ENCODE measurements at places on chromosomes 4 and X.

- DNase-seq = no peak
Observed at GRCh38 chr4:138759554-138759902, 256.1 kb upstream of the NOCT start.

- DNase-seq = no peak
Observed at GRCh38 chr4:6155996-6156750, 44.2 kb downstream of the JAKMIP1 start.

GRCh38 chr4:116055857-116056827 lies 942.7 kb upstream of the NDST4 start:
- DNase-seq = no peak

- no peak for DNase-seq
Observed at GRCh38 chrX:11427453-11428071, 134.3 kb downstream of the AMELX start.

DNA sequence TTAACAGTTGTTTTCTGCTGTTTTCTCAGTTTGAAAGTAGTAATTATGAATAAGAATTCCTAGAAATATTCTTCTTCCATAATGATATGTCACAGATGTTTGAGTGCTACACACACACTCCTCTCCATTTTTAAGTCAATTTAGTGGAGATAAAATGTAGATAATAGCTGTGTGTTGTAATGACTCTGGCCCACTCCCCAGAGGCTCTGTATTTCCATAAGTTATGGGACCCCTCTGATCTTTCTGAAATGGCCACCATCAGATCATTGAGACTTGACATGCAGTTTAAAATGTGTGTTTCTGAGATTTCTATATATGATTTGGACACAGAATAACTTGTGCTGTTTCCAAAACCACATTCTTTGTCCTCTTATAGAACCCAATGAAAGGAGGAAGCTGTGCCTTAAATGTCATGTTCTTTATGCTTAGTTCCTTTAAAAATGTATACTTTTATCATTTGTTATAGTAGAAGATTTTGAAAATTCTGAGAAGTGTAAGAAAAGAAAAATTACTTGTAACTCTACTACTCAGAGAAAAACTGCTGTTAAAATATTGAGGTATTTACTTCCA lies 46.4 kb downstream of the GAB1 start:
- DNase-seq = no peak

DNA sequence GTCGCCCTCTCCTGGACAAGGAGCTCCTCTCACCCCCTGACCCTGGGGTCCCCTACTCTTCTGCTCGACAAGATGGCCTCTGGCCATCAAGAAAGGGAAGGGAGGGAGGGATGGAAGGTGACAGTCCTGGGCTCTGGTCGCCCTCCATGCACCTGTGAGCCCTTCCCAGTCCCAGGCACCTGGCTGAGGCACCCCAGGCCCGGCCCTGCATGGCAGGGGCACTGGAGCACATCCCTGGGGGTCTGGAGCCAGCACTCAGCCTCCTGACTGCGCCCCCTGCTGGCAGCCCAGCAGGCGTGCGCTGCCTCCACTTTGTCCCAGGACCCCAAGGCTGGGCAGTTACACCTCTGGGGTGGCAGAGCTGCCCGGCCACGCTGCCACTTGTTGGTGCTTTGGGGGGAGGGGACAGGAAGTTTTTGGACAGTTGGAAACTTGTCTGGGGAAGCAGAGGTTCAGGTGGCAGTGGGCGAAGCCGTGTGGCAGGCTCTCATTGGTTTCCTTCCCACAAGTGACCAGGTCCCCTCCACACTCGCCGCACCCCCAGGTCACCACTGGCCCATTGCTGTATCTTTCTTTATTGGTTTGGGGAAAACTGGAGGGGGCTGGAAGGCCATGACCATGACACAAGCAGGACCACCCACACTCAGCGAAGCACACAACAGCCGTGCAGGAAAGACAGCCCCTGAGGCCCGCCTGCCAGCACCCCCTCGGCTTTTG lies 4.3 kb downstream of the PNCK start:
- DNase-seq = no peak

GRCh38 chrX:40778861-40779575 lies 43.7 kb upstream of the MED14 start:
- no peak for DNase-seq

DNA sequence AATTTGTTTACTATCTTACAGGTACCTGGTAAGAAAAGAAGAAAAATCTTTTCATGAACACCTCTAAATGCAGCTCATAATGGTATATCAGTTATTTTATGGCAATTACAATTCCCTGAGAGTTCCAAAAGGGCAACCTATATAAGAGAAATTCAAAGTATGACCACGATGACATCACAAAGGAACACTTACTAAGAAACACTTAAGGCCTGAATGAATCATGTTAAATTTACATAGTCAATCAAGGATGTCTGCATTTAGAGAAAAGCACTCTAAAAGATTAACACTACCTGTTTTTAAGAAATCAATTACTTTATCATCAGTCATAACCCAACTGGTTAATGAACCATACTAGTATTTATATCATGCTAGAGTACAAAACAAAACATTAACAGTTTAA lies 63.9 kb downstream of the LCORL start:
- DNase-seq = no peak

DNA sequence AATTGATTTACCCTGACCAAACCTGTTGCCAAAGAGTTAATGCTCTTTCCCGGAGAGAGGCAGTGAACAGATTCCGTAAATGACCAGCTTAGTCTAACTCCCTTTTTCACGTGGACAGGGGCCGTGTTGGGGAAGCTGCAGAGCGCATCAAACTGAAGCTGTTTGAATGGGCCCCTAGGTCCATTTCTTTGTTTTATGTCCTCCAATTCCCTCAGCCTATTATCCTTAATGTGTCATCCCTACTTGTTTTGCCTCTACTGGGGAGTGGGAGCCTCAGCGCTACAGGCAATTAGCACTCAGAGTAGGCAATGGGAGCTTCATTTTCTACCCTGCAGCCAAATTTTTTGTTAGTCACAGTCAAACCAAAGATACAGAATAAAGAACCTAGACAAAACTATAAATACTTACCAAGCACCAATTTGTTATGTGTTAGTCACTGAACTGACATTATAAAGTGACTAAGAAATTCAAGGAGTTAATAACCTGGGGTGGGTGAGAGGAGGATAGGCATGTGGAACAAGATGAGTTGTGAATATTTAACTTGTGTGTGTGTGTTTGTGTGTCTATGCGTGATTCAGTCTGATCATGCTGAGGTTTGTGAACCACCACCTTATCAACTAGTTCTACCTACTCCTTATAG lies 417.4 kb downstream of the PACRGL start:
- no peak for DNase-seq

DNA sequence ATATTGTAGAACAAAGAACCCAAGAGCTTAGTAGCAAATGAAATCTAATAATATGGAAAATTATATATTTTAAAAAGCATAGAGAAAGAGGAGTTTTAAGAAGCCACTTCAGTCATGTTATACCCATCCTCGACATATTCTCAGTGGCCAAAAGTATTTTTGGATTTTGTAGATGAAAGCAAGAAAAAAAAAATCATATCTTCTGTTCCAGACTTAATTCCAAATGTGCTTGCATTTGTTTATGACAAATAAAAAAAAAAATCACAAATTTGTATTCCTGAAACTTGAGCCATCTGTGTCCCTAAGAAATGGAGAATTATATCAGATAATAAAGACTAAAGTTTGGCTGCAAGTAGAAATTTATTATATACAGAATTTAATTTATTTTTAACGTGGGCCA lies 1482.4 kb upstream of the PABPC4L start:
- no peak for DNase-seq

DNA sequence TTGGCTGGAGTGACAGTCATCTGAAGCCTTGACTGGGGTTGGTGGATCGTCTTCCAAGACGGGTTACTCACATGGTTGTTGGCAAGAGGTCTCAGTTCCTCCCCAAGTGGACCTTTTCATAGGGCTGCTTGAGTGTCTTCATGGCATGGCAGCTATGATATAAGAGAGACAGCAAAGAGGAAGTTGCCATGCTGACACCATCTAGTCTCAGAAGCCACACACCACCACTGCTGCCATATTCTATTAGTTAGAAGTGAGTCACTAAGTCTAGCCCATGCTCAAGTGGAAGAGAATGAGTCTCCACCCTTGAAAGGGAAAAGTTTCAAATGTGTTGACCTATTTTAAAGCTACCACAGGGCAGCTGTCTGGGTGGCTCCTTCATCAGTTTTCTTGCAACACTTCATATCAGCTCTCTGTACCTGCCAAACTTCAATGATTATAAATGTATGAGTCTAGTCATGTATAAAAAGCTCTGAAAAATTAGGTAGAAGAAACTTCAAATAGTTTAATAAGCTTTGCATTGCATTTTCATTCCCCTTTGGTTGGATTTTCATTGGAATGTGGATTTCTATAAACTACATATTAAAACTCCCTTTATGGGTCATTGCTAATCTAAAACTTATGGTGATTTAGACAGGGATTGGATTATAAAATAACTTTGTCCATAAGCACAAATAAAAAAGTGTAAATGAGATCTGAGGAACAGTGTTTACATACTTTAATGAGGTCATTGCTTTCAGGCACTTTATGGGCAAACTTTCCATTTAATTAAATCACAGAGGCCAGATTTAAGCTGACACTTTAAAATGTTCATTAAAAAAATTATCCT lies 68.0 kb upstream of the ATXN3L start:
- DNase-seq = no peak
